Stimulated activated naive CD8-positive, alpha-beta T cell treated with anti-CD3 and anti-CD28 coated beads, Interleukin-15, Interleukin-2, amounts not matched to agents 100 U/mL and 50 U/mL, for 24 hours (primary cell): ENCODE measurements at places on chromosomes 7 and 10.

DNA sequence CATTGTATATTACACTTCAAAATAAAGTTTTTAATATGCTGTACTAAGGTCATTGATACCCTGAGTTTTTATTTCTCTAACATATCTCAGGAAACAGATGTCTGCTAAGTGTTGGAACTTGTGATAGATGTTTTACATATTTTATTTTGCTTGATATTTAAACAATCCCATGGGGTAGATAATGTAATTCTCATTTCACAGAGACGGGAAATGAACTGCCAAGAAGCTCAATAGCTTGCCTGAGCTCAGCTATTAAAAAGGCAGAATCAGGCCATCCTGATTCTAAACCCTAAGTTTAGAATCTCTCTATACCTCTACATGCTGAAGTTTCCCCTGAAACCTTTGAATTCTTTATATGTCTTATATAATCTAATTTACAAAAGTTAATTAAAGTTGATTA is 126.3 kb downstream of the LRRC18 start:
- no peak for DNase-seq

DNA sequence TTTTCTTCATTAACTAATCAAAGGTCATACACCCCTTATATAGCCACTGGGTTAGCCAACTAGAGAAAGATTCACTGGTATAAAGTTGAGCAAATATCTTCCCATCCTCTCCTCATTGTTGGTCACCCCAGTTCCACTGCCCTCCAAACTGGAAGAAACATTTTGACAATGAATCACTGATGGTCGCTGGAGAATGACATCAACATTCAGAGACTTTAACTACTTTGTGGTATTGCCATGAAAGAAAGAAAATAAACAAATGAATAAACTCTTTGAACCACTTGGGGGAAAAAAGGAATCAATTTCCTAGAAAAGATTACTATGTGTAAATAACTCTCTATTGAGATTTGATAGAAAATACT is 23.4 kb downstream of the HYCC1 start:
- DNase-seq, result no peak

GRCh38 chr10:21626457-21627161 is 92.6 kb downstream of the MLLT10 start:
- DNase-seq, result no peak

- no peak for DNase-seq
Measured at GRCh38 chr10:111148025-111148424, 71.2 kb downstream of the ADRA2A start.

DNA sequence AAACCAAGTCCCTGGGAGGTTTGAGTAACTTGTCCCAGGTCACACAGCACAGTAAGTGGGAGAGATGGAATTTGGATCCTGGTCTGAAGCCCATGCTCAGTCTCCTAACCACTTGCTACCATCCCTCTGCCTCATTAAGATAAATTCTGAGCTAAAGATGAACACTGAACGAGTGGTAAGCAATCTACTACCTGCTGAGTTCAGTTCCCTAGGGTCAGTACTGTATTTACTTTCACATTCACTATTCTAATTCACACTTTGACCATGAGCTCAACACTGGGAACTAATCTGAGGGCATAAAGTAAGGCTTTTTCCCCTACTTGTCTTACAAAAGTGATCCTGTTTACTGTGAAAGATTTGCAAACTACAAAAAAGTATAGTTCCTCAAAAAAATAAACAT is 2.4 kb downstream of the UROS start:
- DNase-seq, result no peak

GRCh38 chr10:103859161-103860086 is 4.0 kb upstream of the SH3PXD2A start:
- DNase-seq, result peak; percentile 55

DNA sequence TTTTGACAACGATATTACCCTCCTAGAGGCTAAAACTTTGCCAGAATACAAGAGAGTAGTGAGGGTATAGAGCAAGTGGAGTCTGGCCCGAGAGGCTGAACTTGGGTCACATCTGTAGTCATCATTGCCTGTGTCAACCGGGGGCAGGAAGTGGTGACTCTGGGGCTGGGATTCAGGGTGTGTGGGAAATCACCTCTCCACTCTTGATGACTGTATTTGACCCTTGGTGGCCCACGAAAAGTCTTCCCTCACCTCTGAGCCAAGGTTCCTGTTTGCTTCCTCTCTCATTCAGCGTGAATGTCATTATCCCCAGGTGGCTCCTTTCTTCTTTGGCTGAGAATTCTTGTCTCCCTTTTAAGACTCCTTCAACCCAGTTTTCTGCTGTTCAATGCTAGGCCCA is 240.4 kb downstream of the ABCA13 start:
- DNase-seq, result no peak

DNA sequence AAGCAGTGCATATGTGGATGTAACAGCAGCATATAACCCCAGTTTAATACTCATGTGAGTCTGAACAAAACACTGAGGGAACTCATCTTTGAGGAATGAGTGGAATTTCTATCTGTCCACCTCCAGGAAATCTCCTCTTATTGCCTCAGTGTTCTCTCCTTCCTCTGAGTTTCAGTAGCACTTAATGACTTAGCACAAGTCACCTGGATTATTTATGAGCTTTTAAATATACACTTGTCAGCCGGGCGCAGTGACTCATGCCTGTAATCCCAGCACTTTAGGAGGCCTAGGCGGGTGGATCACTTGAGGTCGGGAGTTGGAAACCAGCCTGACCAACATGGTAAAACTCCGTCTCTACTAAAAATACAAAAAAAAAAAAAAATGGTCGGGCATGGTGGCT is 4.3 kb downstream of the LRRC20 start:
- no peak for DNase-seq

DNA sequence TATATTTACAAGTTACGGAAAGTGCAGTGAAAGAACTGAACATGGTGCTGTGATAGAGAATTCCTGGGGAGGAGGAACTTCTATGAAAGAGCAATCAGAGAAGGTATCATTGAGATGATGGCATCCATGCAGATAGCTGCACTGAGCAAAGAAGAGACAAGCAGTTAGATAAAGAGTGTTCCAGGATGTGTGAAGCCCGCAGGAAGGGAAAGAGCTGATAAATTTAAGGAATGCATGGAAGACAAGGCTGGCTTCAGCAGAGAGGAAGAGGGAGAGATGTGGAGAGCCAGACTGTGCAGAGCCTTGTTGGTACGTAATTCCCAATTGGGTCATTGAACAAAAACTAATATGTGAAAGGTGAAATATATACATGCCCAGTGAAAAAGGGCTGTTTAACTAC is 538.9 kb downstream of the INHBA start:
- no peak for DNase-seq

DNA sequence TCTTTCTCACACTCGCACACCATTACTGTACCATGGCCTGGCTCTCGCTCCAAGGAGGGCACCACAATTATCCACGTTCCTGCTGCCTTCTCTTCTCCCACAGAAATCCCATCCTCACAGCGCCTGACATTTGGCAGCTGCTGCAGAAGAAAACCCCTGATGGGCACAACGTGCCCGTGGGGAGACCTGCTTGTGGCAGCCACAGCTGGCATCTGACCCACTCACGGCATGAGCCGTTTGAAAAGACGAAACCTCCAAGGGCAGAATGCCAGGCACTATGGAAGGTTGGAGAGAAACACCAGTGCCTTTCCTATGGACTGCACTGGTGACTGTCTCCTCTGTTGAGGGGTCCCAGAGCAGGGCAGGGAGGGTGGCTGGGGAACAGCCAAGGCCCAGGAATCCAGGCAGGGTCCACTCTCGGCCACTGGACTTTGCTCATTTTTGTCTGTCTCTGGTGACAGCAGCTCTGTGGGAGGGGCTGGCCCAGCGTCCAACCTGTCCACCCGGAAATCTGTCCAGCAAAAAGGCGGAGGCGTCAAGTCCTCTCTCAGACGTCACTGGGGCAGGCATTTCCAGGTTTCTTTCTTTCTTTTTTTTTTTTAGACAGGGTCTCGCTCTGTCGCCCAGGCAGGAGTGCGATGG is 61.0 kb upstream of the MKRN1 start:
- DNase-seq, result no peak

DNA sequence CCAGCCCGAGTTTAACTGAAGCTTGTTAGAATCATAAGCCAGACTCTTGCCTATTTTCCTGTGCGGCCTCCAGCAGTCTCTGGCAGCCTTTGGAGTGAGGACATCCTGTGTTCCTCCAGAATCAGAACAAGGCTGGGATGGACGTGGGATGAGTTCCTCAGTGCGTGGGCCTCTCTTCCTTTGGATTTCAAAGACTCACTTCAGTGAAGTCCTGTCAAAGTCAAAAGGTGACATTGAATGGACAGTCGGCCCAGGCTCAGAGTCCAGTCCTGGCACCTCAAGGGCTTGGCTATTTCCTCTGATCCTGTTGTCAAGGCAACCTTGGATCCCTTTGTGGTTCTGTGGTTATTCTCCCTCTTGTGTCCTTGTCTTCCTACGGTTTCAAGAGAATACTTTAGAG is 21.4 kb upstream of the SMC3 start:
- no peak for DNase-seq

- peak; percentile 5 for DNase-seq
Measured at GRCh38 chr7:88759230-88760135, at the start of gene ZNF804B. TSS of gene ZNF804B (plus strand) at chr7:88759700. CDS start at chr7:88759977, 277 bp downstream.

DNA sequence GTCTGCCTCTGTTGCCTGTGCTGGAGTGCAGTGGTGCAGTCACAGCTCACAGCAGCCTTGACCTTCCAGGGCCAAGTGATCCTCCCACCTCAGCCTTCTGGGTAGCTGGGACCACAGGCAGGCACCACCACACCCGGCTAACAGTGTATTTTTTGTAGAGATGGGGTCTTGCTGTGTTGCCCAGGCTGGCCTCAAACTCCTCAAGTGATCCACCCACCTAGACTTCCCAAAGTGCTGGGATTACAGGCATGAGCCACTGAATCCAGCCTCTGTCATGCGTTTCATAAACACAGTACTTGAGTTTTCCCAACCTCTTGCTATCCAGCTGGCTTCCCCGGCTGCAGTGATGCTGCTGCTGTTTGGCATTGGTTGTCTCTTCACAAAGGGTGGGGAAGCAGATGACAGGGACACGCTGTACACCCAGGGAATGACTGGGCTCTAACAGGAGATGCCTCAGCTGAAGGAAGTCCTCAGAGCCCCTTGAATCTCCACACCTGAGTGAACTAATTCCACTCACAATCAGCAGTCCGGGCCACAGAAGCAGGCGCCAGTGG is 191.5 kb downstream of the DIP2C start:
- DNase-seq, result no peak

DNA sequence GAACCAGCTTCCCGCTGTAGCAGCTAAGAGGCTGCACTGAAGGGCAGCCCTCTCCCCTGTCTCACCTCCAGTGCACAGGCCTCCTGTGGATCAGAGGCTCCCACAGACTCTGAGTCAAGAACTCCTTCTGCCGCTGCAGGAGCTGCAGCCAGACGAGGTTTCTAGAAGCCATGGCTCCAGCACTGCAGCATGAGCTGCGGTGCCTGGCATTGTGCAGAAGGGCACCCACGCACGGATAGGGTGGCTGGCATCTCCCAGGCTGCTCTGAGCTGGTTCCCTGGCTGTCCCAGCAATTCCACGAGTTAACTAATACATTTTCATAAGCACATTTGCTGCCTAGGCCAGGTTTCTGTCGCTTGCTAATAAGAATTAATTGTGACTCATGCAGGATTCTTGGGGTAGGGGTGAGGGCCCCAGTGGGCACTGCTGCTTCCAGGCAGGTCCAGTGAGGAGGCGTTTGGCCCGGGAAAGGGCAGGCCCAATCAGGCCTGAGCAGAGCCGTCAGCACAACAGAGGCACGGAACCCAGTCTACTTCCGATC is 594.2 kb downstream of the DNAJB6 start:
- DNase-seq, result no peak

GRCh38 chr10:43237128-43237527 is 29.7 kb downstream of the RASGEF1A start:
- peak; percentile 0 for DNase-seq

GRCh38 chr7:23208316-23208715 is 26.5 kb downstream of the NUP42 start:
- no peak for DNase-seq
